Fibroblast of mammary gland (primary cell): ENCODE measurements at places on chromosomes 4 and X.

- no peak for DNase-seq
These were observed 66.5 kb downstream of the CHIC2 start for GRCh38 chr4:53997898-53998297.

GRCh38 chr4:148454835-148455234 is 12.6 kb upstream of the NR3C2 start:
- peak; percentile 43 for DNase-seq

DNA sequence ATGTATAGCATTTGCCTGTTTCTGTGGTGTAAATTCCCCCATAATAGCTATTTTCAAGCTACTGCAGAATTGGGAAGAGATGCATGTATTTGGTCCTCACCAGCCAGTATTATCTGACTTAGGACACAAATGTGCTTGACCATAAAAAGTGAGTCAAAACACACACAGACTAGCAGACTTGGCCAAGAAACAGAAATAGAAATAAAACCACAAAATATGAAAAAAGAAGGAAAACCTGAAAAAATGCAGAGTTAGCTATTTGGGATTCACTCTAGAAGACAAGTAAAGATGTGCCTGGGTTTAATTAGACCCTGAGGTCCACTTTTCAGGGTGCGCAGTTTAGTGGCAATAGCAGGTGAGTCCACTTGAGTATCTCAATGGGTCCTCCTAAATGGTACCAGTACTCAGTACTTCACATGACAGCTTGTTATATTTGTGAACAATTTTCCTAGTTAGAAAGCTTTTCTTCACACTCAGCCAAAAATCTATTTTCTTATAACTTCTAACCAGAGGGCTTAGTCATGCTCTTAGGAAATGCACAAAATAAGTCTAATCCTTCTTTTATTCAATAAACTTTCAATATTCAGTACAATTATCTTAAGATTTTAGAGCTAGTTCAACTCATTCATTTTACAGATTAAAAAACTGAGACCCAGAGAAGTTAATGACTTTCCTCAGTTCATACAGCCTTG is 108.7 kb upstream of the JADE1 start:
- no peak for DNase-seq

- DNase-seq, result peak; percentile 30
These were observed 544.7 kb downstream of the SPRY1 start for GRCh38 chr4:123941306-123941705.

DNA sequence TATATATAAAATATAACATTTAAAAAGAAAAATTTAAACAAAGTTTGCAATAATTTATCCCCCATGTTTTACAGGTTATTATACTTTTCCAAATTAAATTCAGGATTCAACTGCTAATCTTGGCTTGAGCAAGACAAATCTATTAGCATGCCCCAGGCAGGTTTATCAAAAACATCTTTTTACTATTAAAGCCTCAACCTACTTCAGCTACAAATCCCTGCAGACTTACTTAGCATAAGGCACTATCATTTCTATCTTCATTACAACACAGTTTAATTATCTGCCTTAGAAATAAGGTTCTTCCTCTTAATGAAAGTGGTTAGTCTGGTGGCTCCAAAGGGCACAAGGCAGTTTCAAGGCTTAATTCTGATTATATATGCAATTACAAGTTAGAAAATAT is 477.6 kb downstream of the PACRGL start:
- no peak for DNase-seq

GRCh38 chr4:154314248-154314647 is 177.4 kb downstream of the DCHS2 start:
- peak; percentile 75 for DNase-seq

DNA sequence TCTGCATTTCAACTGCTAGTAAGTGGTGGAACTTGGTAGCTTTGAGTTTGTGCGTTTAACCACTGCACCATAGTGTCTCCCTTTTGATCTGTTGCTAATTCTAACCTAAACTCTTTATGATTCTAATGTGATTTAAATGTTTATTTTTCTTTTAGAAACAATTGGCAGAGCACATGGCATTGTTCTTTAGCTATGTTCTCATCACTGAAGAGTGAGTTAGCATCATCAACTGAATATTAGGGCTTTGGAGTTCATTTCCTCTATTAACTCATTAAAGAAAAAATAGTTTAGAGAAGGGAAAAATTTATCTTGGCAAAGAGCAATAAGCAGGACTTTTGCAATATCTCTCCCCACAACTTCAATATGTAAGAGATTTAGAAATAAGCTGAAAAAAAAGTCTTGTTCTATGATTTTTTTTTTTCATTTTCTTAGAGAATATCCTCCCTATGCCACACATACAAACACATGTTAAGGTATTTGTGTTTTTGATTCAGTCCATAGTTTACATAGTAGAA is 25.7 kb downstream of the CPEB2 start:
- DNase-seq, result peak; percentile 17
